ENCODE measurements at places on chromosomes 13 and 19.

GRCh38 chr19:33503030-33503429 lies 18.6 kb downstream of the PEPD start:
- no peak for DNase-seq

- DNase-seq: no peak
Observed at GRCh38 chr19:51341976-51342580, at the start of gene VSIG10L. TSS of gene VSIG10L (minus strand) at chr19:51342139. CDS start at chr19:51342124, 15 bp downstream.

- no peak for DNase-seq
Observed at GRCh38 chr19:16067205-16067938, 8.9 kb upstream of the TPM4 start.

- DNase-seq: no peak
Observed at GRCh38 chr13:48808683-48809082, 155.0 kb downstream of the CYSLTR2 start.

GRCh38 chr13:93951108-93951507 lies 528.4 kb downstream of the DCT start:
- no peak for DNase-seq

GRCh38 chr13:27182844-27183497 lies 11.4 kb upstream of the USP12 start:
- no peak for DNase-seq

- no peak for DNase-seq
Observed at GRCh38 chr19:49938662-49939061, 9.4 kb upstream of the NUP62 start.

GRCh38 chr19:12802267-12803106 lies 618 bp downstream of the THSD8 start:
- no peak for DNase-seq

- DNase-seq: no peak
Observed at GRCh38 chr13:50255639-50256038, 240.4 kb downstream of the KCNRG start.

DNA sequence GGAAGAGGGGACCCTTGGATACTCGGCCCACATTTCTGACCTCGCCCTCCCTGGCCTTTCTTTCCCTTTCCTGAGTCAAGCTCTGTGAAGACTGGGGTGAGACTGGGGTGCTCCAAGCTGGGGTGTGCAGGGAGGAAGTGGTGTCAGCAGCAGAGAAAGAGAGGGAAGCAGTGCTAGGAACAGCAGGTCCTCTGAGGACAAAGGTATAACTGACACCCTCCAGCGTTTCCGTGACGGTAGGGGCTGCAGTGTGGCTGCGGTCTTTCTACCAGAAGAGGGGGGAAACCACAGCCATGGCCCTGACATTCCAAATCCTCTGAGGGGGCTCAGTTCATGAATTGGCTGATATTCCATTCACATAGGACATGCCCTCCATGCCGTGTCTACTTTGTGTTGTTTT lies 1.1 kb downstream of the KIR3DL2 start:
- no peak for DNase-seq

- no peak for DNase-seq
Observed at GRCh38 chr13:36666477-36667229, 7.2 kb upstream of the SERTM1 start.

DNA sequence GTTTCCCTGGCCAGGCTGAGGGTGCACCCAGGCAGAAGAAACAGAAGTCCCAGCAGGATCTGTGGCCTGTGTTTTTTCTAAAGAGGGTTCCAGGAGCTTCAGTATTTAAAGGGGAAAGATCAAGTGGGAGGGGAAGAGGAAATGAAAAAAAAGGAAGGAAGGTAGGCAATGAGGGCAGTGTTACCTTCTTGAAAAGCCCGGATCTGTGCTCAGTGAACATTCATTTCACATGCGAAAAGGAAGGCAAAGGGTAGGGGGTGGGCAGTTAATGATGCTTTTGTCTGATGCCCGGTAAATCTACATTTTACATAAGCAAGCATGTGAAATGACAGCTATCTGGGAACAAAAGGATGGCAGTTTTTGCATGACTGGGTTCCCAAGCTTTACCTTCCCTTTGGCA lies 326.2 kb downstream of the UQCRFS1 start:
- DNase-seq: no peak
